Activated naive CD4-positive, alpha-beta T cell treated with anti-CD3 and anti-CD28 coated beads, Interleukin-2, amount 50 U/mL, for 72 hours (primary cell): ENCODE measurements at places on chromosomes 1 and 21. TPM values are rescaled to one million over a fixed set of nuclear protein-coding genes. Genes with fewer than 3 reads are reported as not detected.

DNA sequence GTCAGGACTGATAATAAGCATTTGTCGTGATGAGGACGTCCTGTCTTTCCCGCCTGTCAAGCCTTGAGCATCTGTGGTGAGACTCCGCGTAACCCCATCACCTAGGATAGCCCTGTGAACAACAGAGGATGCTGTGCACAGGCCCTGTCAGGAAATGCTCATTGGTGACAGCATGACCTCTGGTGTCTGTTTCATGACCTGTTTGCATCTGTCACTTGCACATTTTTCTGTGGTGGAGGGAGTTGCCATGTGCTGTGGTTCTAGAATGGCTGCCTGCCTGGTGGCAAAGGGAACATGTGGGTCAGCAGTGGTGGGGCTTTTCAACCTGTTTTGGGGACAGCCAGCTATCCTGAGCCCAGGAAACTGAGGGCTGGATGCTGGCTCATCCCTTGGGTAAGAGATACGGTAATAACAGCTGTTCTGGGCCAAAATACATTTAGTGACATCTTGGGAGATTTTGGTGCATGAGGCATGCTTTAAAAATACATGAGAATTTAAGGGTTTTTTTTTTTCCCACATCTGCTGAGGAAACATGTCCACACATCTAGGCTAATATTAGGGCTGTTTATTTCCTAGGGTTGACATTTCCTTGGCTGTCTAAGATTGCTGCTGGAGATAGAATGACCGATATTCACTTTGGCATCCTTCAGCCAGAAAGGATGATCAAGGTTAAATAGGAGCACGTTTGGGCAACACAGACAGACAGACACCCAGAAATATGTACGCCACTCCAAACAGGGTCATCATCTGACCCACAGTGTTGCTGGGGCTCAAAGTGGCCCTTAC lies 52.9 kb downstream of the KCNC4 start:
- DNase-seq = no peak

The NEK2 gene
- total RNA-seq = 35.4 TPM

The AHDC1 gene
- total RNA-seq = 16.5 TPM

GRCh38 chr1:47179988-47180563 lies 9.8 kb downstream of the PDZK1IP1 start:
- no peak for DNase-seq

- no peak for DNase-seq
Measured at GRCh38 chr1:153540394-153541361, at the start of gene S100A5. S100A5 (minus strand) TSS chr1:153540934; CDS start chr1:153540191, 743 bp downstream.

- DNase-seq = no peak
Measured at GRCh38 chr21:42172596-42173483, 46.1 kb upstream of the ABCG1 start.
